ENCODE measurements at places on chromosomes 1 and 21.

GRCh38 chr1:47351305-47351704, 17.7 kb downstream of the CMPK1 start:
- no peak for DNase-seq

DNA sequence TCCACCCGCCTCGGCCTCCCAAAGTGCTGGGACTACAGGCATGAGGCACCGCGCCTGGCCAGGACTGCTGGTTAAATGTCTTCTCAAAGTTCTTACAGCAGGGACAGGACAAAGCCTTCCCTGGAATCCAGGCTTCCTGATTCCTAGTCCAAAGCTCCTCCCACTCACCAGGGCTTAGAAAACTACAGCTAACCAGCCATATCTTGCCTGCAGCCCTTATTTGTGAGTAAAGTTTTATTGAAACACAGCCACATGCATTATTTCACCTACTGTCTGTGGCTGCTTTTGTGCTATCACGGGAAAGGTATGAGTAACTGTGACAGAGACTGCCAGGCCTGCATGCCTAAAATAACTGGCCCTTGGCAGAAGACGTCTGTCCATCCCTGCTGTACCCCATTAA, 24.4 kb downstream of the TMCO4 start:
- DNase-seq, result no peak

- no peak for DNase-seq
These were observed 23.2 kb downstream of the SLC27A3 start for GRCh38 chr1:153798468-153798780.

- no peak for DNase-seq
These were observed 2.2 kb downstream of the CYB5R1 start for GRCh38 chr1:202964791-202965410.
